ENCODE measurements at places on chromosomes 1 and 21. TPM values are rescaled to one million over a fixed set of nuclear protein-coding genes. Genes with fewer than 3 reads are reported as not detected.

CYP4A11 gene
- not detected for polyA plus RNA-seq

RGS2 gene
- polyA plus RNA-seq: 11.5 TPM

SLC30A10 gene
- not detected for polyA plus RNA-seq

EYA3 gene
- polyA plus RNA-seq: 11.1 TPM

MYCL gene
- 0.22 TPM for polyA plus RNA-seq

PDZK1 gene
- 0.15 TPM for polyA plus RNA-seq

CYP4Z1 gene
- not detected for polyA plus RNA-seq

MSH4 gene
- polyA plus RNA-seq: 0.05 TPM

MYOM3 gene
- polyA plus RNA-seq: not detected

CYP4A22 gene
- polyA plus RNA-seq: not detected

KRTAP13-2 gene
- not detected for polyA plus RNA-seq

HFM1 gene
- polyA plus RNA-seq: not detected

MROH9 gene
- polyA plus RNA-seq: 0.10 TPM

FAM72C gene
- 0.71 TPM for polyA plus RNA-seq

CLDN19 gene
- polyA plus RNA-seq: not detected

LCE6A gene
- not detected for polyA plus RNA-seq

HOOK1 gene
- polyA plus RNA-seq: not detected

TSPEAR gene
- not detected for polyA plus RNA-seq

DNASE2B gene
- polyA plus RNA-seq: not detected

PCP4L1 gene
- not detected for polyA plus RNA-seq

AHCYL1 gene
- polyA plus RNA-seq: 105 TPM

ZYG11B gene
- 26.8 TPM for polyA plus RNA-seq

SYNC gene
- polyA plus RNA-seq: 60.5 TPM

DNAJC6 gene
- 10.5 TPM for polyA plus RNA-seq

NUP210L gene
- polyA plus RNA-seq: not detected

S100A1 gene
- 0.71 TPM for polyA plus RNA-seq

PRKAA2 gene
- polyA plus RNA-seq: 0.70 TPM

VHLL gene
- polyA plus RNA-seq: not detected

SLAMF6 gene
- polyA plus RNA-seq: not detected

C8A gene
- not detected for polyA plus RNA-seq

ADGRL4 gene
- polyA plus RNA-seq: 2.2 TPM

CFHR1 gene
- polyA plus RNA-seq: 0.33 TPM

AIRE gene
- 0.12 TPM for polyA plus RNA-seq

RNF2 gene
- 12.6 TPM for polyA plus RNA-seq

TCHH gene
- polyA plus RNA-seq: not detected

RXFP4 gene
- polyA plus RNA-seq: not detected

LTN1 gene
- 6.2 TPM for polyA plus RNA-seq
